ENCODE measurements at places on chromosomes 2 and 18.

DNA sequence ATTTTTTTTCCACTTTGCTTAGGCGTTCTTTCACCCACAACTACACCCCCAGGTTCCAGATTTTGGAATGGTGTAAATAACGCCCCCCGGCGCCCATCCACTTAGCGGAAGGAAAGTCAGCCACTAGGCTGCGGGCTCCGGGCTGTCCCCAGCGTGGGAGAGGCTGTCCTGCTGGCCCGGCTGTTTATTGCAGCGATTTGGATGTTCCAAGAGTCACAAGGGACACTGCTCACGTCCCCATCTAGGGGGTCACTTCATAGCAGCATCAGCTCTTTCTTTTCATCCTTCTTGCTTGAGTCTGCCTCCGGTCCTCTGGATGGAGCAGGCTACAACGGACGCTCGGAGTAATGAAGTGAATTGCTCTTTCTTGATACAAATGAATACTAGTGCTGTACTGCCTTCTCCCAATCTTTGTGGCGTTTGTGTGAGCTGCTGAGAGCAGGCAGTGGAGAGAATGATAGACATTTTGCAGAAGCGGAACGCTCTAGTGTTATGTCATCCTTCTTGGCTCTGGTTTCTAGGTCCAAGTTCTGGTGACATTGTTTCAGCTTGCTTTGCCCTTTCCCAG, 50.7 kb upstream of the PAIP2B start:
- peak; percentile 16 for DNase-seq

DNA sequence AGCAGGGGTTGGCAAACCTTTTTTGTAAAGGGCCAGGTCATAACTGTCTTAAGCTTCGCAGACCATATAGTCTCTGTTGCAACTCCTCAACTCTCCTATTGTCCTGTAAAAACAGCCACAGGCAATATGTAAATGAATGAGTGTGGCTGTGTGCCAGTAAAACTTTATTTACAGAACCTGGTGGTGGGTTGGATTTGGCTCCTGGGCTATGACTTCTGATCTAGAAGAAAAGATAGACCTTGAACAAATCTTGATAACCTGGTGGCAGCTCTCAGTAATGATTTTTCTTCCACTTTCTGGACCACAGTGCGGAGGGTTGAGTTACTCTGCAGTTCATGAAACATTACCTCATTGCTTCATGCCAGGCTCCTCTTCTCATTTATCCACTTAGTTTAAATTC, 139.3 kb downstream of the MYCN start:
- DNase-seq, result no peak

- DNase-seq, result no peak
Observed at GRCh38 chr2:241943961-241944575, 74.5 kb downstream of the RTP5 start.

DNA sequence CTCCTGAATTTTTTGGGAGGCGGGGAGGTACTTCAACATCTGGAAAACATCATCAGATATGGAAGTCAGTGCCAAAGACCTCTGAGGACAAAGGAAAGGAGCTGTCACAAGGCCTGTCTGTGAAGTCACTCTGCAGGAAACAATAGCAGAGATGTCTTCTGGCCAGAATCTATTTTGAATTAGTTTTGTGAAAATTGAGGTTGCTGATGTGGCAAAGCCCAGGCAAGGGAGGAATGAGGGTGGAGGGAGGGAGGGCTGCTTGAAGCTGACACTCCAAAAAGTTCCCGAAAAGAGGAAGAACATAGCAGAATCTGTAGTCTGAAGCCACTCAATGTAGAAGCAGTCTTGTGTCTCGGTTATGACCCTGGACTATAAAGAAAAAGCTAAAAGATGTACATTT, 151.1 kb upstream of the LHCGR start:
- no peak for DNase-seq

DNA sequence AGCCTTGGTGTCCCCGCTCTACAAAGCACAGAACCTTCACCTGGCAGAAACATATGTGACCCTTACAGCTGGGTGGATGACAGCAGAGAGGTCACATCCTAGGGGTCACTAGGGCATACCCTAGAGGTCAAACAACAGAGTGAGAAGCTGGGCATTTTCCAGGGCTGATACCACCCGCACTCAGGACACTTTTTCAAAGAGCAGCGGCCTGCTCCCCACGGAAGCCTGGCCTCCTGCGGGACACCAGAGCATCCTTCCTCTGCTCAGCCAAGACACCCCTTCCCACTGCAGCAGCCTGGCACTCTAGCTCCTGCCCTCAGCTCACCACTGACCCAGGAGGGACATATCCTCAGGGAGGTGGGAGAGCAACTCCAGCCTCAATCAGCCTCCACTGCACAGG, 86.0 kb downstream of the GALNT14 start:
- no peak for DNase-seq

DNA sequence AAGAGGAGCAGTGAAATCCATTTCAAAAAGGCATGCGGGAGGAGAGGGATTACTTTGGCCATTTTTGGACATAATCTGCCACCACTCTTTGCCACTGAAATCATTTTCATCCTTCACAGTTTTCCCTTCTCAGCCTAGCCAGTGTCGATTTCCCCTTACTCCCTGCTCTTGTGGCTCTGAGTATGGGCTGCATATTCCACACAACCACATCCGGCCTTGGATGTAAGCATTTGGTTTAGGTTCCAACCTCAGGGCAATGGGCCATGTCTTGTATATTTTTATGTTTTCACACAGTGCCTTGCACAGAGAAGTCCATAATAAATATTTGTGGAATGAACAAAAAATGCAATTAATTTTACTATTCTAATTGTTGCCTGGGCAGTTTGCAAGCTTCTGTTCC, 7.7 kb upstream of the SERPINE2 start:
- DNase-seq, result no peak

DNA sequence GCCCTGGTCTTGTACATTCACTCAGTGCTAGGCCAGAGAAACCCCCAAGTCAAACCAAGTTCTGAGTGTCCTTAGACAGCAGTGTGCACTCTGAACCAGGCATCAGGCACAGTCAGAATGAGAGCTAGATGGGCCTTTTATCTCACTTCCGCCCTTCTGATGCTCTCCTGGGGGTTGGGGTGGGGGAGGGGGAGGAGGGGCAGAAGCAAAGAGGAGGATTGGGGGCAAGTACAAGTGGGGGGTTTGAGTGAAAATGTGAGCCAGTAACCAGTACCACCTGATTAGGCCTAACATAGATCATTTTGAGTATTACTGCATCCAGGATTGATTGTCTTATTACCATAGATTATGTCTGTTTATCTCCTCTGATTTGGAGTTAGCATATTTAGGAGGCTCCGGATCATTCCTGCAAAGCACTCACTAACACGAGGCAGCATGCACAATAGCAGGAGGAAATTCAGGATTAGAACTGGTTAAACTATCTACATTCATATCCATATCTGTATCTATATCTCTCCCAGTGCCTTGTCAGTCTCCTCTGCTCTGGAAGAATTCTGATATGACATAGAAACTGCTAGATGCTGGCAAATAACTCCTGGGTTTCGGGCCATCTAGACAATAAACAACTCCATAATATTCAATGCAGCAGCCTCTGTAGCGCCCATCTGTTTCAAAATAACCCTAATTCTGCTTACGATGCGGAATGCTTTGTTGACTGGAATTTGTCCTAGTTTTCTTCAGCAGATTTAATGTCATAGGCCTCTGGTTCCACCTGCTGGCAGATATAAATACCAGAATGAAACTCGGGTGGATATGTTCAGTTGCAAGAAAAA, 149.1 kb downstream of the RHBDD1 start:
- DNase-seq, result peak; percentile 78

- no peak for DNase-seq
Observed at GRCh38 chr18:54718408-54718773, 109.9 kb upstream of the RAB27B start.

DNA sequence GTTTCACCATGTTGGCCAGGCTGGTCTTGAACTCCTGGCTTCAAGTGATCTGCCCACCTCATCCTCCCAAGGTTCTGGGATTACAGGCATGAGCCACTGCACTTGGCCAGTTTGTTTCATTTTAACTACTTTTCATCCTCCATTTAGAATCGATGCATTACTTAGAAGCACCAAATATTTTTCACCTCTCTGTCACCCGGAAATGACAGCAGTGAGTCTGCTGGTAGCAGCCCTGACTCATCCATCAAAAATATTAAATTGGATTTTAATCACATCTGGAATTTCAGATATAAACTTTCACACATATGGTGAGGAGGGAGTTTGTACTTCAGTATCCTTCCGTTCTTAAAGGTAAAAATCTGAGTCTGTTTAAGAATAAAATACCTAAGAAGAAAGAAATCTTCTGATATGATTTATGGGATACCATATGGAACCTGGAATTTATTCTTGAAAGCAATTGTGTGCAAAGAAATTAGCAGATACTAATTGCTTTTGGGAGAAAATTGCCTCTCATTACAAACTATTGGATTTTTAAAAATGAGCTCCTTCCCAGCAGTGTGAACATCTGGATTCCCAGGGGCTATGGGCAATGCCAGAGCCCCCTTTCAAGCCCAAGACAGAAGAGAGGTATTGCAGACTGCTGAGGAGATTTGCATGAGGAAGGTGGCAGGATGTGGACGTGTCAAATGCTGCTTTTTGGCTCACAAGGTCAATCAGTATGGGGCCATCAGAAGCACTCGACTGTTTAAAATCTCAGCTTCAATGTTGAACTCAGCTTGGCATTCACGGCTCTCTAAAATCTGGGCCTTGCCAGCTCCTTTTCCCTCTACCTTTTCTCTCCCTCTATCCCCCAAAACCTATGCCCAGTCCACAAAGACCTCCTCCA, 279.5 kb upstream of the SIX2 start:
- DNase-seq, result peak; percentile 48

DNA sequence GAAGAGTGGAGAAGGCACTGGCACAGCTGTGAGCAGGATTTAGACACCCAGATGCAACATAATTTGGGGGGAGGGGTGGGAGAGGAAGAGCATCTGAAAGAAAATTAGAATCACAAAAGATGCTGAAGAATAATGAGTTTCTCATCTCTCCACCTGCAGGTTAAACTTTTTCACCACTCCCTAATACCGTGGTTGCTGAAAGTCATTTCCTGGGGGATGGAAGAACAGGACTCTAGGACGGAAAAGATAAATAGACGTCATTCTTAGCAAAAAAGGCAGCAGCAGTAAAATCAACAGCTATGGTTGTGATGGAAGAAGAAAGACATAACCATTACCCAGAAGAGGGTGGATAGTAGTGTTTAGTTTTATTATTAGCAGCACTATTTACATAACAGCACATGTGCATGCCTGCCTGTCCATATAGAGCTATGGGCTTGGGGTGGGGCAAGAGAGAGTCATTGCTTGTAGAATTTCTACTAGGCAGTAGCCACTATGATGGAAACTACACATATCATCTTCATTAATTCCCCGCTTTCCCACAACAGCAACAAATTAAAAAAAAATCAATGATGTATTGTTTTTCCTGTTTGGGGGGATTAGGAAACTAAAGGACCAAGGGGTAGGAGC, 212.2 kb downstream of the TRIB2 start:
- no peak for DNase-seq

- DNase-seq, result no peak
Observed at GRCh38 chr18:44358402-44358801, 322.3 kb upstream of the SETBP1 start.

DNA sequence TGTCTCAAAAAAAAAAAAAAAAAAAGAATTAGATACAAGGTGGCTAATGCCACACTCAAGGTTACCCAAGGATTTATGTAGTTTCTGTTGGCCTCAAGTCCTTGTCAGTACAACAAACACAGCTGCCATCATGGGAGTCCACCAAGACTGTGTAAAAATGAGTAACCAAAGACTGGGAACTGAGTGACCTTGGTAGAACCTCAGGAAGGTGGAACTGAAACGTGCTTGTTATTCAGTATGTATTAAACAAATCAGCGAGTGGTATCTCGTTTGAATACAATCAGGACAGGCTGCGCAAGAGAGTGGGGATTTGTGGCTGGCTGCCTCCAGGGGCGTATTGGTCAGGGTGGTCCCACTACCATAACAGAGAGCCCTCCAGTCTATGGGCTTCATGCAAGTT, 1.6 kb upstream of the SFTPB start:
- no peak for DNase-seq

DNA sequence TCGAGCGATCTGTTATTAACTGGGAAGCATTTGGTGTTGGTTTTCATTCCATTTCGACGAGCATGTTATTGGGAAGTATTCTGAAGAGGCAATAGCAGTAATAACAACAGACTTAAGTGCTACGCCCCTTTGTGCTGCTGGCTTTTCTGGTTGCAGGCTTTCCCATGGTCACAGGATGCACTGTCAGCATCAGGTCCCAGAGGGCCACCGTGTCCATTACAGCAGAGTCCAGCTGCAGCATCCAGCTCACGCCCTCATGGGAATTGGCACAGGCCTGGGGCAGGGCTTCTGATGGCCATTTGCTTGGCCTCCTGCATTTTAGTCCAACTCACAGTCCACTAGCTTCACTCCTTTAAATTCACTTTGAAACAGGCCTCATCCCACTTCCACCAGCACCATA, 44.4 kb downstream of the BCL2L11 start:
- no peak for DNase-seq

- DNase-seq, result no peak
Observed at GRCh38 chr2:164701565-164701964, 80.3 kb upstream of the GRB14 start.

DNA sequence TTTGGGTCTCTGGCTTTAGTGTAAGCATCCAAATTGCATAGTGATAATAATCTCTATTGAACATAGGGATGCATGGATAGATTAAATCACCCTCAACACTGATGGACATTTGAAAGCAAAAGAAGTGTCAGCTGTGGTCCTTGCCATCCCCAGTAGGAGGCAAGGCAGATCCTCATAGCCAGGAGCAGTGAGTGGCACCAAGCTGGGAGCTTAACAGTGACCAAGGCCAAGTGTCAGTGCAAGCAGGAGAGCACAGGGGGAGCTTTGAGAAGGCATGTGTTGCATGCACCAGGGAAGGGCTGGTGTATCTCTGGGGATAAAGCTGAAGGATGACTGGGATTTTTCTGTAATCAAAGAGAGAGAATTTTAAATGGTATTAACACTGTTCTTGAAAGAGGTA, 14.7 kb downstream of the SLC14A1 start:
- DNase-seq, result no peak

GRCh38 chr2:10179422-10179821, 56.9 kb downstream of the RRM2 start:
- no peak for DNase-seq

DNA sequence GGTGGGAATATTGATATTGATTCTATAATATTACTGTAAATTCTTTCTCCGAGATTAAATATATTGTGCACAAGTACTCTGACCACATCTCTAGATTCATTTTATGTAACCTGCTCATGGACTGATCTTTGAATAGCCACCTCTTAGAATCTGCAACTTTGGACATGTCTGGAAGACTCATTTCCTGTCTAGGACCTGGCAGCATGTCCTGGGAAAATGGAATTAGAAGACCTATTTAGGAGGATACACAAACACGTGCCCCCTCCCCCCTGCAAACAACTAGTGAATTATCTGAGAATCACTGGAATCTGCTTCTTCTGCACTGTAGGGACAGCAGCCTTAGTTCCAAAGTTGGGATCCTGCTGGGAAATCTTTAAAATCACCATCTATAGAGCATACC, 94.1 kb downstream of the UBE2E3 start:
- no peak for DNase-seq

GRCh38 chr18:23609390-23610023, 23.2 kb upstream of the NPC1 start:
- DNase-seq, result no peak
